Left cardiac atrium (tissue), 4 donors: ENCODE measurements at places on chromosomes 3 and 15. TPM values are rescaled to one million over a fixed set of nuclear protein-coding genes. Genes with fewer than 3 reads are reported as not detected.

SPTSSB gene
- 0.39 TPM for total RNA-seq

NUSAP1 gene
- 4.6 TPM for total RNA-seq

FBXW12 gene
- total RNA-seq = not detected

IQCF5 gene
- total RNA-seq = not detected

STAB1 gene
- 195 TPM for total RNA-seq

OR4M2 gene
- not detected for total RNA-seq

SLC22A13 gene
- total RNA-seq = 0.18 TPM

SLC35G2 gene
- total RNA-seq = 8.2 TPM

KNG1 gene
- total RNA-seq = 0.24 TPM

MINAR1 gene
- total RNA-seq = 0.34 TPM

SLC28A2 gene
- total RNA-seq = not detected

ROPN1B gene
- total RNA-seq = 1.8 TPM

TYRO3 gene
- total RNA-seq = 21.0 TPM
